ENCODE measurements at places on chromosomes 1 and 21. TPM values are rescaled to one million over a fixed set of nuclear protein-coding genes. Genes with fewer than 3 reads are reported as not detected.
A peak's percentile ranks its signal among the peaks of the same experiment; 100 is the strongest.

The FCRL2 gene
- not detected for total RNA-seq

DNA sequence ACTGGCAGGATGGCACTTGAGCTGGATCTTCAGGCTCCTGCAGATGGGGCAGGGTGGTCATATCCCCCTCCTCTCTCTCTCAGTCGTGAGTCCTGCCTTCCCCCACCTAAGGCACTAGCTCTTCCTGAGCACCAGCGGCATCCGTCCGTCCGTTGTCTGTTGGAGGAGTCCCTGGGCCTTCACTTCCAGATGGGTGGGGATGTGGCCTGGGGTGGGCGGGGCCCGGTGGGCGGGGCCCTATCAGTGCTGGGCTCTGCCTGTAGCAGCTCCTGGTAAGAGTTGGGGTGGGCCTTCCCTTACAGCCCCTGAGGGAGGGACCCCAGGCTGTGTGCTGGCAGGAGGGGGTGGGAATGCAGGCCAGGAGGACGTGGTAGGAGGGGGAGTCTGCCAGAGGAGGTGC lies 10.3 kb downstream of the LDLRAD2 start:
- peaks cover 58% of the 10 kb centered on the region for H3K36me3 ChIP-seq
- no peak overlapping the region for H3K27ac ChIP-seq
- no peak for DNase-seq
- no peak overlapping the region for H3K4me3 ChIP-seq
- no peaks in the 10 kb centered on the region for H3K4me1 ChIP-seq

DNA sequence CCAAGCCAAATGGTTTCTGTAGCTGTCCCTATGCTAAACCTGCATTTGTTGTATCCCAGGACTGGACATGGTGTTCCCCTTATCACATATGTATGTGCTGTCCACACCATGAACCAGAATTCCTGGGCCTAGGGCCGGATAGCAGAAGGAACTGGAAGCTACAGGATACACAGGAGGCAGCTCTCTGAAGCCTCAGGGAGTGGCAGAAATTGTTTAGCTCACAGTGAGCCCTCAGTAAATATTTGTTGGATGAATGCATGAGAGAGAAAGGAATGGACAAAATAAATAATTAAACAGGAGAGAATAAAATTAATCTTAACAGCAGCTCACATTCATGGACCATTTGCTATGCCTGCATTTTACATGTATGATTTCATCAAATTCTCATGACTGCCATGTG lies 2.1 kb downstream of the NIPAL3 start:
- H3K4me3 ChIP-seq = no peak overlapping the region
- no peak overlapping the region for H3K27ac ChIP-seq
- no peak for DNase-seq
- peaks cover 25% of the 10 kb centered on the region for H3K4me1 ChIP-seq
- no peaks in the 10 kb centered on the region for H3K27me3 ChIP-seq
- H3K36me3 ChIP-seq = peaks cover 36% of the 10 kb centered on the region

DNA sequence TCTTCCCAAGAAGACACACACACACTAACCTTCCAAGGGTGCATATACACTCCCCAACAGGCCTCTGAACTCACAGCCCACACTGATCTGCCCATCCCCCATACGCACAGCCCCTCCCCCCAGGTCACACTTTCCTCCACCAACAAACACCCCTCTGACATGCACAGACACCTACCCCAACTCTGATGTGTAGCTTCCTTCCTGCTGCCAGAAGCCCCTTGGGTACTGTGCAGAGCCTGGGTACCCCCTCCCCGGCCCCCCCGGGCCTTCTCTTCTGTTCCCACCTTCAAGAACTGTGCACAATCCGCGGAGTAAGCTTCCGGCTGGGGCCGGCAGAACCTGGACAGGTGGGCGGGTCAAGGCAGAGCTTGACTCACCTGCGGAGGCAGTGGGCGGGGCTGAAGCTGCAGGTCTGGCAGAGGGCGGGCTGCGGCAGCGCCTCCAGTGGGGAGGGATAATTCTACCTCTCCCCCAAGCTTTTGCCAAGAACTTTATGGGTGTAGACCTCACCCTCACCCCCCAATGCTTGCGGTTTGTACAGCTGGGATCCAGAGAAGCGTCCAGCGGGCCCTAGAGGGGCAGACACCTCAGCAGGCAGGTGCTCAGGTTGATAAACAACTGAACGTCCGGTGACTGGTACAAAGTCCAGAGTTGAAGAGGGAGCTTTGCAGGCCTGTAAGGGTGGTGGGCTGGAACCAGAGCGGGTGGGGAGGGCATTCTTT lies at the start of gene C1orf210:
Gene C1orf210 (minus strand): TSS at position 313 of the 722 bp plus-strand sequence. CDS start 2,311 bp downstream, outside the sequence.
- H3K4me1 ChIP-seq = no peaks in the 10 kb centered on the region
- no peak for DNase-seq
- no peak within 1 kb of the TSS for H3K27ac ChIP-seq
- H3K27me3 ChIP-seq = no peaks in the 10 kb centered on the region
- no peaks in the 10 kb centered on the region for H3K36me3 ChIP-seq

DNA sequence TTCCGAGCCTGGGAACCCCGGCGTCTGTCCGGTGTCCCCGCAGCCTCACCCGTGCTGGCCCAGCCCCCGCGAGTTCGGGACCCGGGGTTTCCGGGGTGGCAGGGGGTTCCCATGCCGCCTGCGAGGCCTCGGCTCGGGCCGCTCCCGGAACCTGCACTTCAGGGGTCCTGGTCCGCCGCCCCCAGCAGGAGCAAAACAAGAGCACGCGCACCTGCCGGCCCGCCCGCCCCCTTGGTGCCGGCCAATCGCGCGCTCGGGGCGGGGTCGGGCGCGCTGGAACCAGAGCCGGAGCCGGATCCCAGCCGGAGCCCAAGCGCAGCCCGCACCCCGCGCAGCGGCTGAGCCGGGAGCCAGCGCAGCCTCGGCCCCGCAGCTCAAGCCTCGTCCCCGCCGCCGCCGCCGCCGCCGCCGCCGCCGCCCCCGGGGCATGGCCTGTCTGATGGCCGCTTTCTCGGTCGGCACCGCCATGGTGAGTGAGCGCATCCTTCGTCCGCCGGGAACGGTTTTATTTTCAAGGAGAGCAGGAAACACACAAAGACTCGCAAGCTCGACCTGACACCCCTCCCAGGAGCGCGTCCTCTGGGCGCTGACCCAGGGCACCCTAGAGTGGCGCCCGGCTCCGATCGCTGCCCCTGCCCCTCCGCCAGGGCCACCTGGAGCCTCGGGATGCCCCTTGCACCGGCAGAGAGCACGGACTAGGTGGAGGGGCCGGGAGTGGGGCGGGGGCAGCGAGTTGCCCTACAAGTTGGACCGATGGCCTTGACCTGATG lies at the start of gene ABCG1:
Gene ABCG1 (plus strand): TSS at position 305 of the 770 bp plus-strand sequence. CDS start 123 bp downstream, at position 428.
- H3K27ac ChIP-seq = peak within 1 kb of the TSS; percentile 93
- H3K4me1 ChIP-seq = peaks cover 3% of the 10 kb centered on the region
- no peaks in the 10 kb centered on the region for H3K27me3 ChIP-seq
- no peaks in the 10 kb centered on the region for H3K36me3 ChIP-seq
- DNase-seq = no peak

DNA sequence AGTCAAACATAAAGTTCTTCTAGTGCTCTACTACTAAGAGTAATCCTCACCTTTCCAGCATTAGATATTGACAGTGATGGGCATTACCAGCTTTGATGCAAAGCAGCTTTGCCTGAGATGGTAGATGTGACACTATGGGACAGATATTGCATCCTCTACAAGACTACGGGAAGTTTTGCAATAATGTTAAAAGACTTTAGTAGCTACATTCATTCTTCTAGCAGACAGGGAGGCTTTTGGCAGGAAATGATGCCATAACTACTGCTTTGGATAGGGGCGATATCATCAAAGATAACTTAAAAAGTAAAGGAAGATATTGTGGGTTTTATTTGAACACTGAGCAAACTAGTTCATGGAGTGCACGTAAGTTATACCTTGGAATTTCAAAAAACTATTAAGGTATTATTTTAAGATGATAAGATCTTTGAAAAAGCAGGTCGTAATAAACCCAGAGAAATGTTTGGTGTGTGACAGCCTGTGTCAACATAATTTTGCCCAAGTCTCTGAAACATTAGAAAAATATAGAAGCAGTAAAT lies 368.3 kb upstream of the TMPRSS15 start:
- H3K36me3 ChIP-seq = no peaks in the 10 kb centered on the region
- no peak overlapping the region for H3K27ac ChIP-seq
- no peak overlapping the region for H3K4me3 ChIP-seq
- H3K27me3 ChIP-seq = no peaks in the 10 kb centered on the region

GRCh38 chr1:228037401-228038386 lies 30.9 kb downstream of the WNT3A start:
- H3K27me3 ChIP-seq = peaks cover 60% of the 10 kb centered on the region
- no peak for DNase-seq
- H3K4me3 ChIP-seq = no peak overlapping the region
- H3K27ac ChIP-seq = no peak overlapping the region

The FMO3 gene
- total RNA-seq = 1.5 TPM

DNA sequence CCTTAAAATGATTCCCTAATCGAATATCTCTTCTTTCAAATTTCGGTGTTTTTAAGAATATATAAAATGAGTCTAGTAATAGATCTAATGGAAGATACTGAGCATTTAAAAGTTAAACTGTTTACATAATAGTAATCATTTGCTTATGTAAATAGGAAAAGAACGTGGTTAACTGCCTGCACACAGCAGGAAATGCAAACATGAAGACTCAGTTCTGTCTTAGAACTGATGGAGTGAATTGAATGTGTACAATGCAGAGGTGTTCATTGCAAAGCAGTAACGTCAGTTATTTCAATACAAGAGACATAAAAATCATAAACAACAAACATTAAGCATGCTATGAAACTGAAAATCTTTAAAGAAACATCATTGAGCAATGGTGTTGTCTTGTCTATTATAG lies 359.4 kb upstream of the ADAMTS5 start:
- no peaks in the 10 kb centered on the region for H3K36me3 ChIP-seq
- H3K27ac ChIP-seq = no peak overlapping the region
- no peak for DNase-seq
- H3K4me1 ChIP-seq = no peaks in the 10 kb centered on the region
- H3K4me3 ChIP-seq = no peak overlapping the region

GRCh38 chr1:18805150-18805879 lies 54.1 kb downstream of the TAS1R2 start:
- no peak for DNase-seq
- H3K36me3 ChIP-seq = no peaks in the 10 kb centered on the region
- H3K27me3 ChIP-seq = peaks cover 13% of the 10 kb centered on the region
- H3K4me1 ChIP-seq = no peaks in the 10 kb centered on the region
- H3K27ac ChIP-seq = no peak overlapping the region
